Progenitor cell of endocrine pancreas (in vitro differentiated cells): ENCODE measurements at places on chromosomes 5 and 9. TPM values are rescaled to one million over a fixed set of nuclear protein-coding genes. Genes with fewer than 3 reads are reported as not detected.

The GZMA gene
- not detected in 2 replicates for total RNA-seq

The TSLP gene
- not detected in 2 replicates for total RNA-seq

The TAF11L5 gene
- total RNA-seq, result not detected in 2 replicates

The RECK gene
- 6.9 and 7.1 TPM in 2 replicates for total RNA-seq

The FAXDC2 gene
- 14.8 and 15.8 TPM in 2 replicates for total RNA-seq

The SLC34A3 gene
- 0.26 and 0.27 TPM in 2 replicates for total RNA-seq

The VLDLR gene
- total RNA-seq, result 8.1 and 9.9 TPM in 2 replicates

DNA sequence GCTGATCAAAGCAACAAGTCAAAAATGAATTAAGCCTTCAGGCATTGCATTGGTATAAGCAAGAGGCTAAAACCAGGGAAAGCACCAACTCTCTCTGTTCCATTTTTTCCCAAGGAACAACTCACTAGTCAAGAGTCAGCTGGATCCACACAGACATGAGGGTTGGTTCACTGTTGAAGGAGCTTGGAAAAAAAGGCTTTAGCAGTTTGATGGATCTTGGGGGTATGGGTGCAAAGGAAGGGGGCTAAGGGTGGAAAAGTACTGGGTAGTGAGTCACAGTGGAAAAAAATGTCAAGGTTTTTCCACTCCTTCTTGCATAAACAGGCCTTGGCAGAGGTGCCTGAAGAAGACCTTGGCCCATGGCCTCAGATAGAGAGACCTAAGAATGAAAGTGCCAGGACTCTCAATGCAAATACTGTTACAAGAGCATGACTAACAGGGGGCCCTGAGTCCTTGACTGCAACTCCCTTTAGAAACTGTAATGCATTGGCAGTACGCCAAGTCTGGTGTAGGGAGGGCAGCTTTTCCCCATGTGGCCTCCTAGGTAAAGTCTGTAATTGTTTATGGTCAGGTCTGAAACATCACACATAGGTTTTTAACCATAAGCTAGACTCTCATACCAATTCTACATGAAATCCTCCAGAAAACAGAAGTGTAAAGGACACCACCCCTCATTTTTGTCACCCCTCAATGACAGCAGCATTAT, 23.7 kb downstream of the ACTL7A start:
- H3K36me3 ChIP-seq, result peaks cover 27% of the 10 kb centered on the region
- no peak overlapping the region for H3K27ac ChIP-seq
- no peak overlapping the region for H3K4me3 ChIP-seq
- H3K4me1 ChIP-seq, result peaks cover 7% of the 10 kb centered on the region

- peaks cover 4% of the 10 kb centered on the region for H3K27me3 ChIP-seq
- H3K36me3 ChIP-seq, result peaks cover 2% of the 10 kb centered on the region
- no peak overlapping the region for H3K27ac ChIP-seq
- H3K4me3 ChIP-seq, result no peak overlapping the region
Observed at GRCh38 chr9:7375013-7375511, 424.5 kb downstream of the DMAC1 start.

- H3K27me3 ChIP-seq, result no peaks in the 10 kb centered on the region
- H3K27ac ChIP-seq, result no peak overlapping the region
- peaks cover 17% of the 10 kb centered on the region for H3K36me3 ChIP-seq
Observed at GRCh38 chr5:97162045-97162444, 19.6 kb upstream of the LIX1 start.

DNA sequence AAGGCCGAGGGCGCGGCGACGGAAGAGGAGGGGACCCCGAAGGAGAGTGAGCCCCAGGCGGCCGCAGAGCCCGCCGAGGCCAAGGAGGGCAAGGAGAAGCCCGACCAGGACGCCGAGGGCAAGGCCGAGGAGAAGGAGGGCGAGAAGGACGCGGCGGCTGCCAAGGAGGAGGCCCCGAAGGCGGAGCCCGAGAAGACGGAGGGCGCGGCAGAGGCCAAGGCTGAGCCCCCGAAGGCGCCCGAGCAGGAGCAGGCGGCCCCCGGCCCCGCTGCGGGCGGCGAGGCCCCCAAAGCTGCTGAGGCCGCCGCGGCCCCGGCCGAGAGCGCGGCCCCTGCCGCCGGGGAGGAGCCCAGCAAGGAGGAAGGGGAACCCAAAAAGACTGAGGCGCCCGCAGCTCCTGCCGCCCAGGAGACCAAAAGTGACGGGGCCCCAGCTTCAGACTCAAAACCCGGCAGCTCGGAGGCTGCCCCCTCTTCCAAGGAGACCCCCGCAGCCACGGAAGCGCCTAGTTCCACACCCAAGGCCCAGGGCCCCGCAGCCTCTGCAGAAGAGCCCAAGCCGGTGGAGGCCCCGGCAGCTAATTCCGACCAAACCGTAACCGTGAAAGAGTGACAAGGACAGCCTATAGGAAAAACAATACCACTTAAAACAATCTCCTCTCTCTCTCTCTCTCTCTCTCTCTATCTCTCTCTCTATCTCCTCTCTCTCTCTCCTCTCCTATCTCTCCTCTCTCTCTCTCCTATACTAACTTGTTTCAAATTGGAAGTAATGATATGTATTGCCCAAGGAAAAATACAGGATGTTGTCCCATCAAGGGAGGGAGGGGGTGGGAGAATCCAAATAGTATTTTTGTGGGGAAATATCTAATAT, 58.1 kb downstream of the BASP1 start:
- peaks cover 22% of the 10 kb centered on the region for H3K36me3 ChIP-seq

- no peak overlapping the region for H3K27ac ChIP-seq
- no peaks in the 10 kb centered on the region for H3K4me1 ChIP-seq
- no peaks in the 10 kb centered on the region for H3K27me3 ChIP-seq
- H3K36me3 ChIP-seq, result no peaks in the 10 kb centered on the region
- no peak overlapping the region for H3K4me3 ChIP-seq
Observed at GRCh38 chr5:18159331-18159730, 525.1 kb downstream of the TAF11L14 start.

DNA sequence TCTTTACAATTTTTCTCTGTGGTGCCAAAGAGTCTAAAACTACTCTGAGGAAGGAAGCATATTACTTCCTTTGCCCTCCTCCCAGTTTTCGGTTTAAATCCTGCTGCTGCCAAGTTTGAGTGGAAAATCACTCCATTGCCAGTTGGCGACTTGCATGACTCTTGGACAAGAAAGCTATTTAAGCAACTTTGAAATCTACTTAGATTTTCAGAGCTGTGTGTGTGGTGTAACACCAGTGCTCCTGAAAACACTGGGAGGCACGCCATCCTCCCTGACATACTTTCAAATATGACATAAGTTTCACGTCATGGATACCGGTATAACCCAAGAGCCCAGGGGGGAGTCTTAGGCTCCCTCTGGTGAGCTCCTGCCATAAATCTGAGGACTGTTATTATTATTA, 83.5 kb upstream of the RIOK2 start:
- no peaks in the 10 kb centered on the region for H3K4me1 ChIP-seq
- no peaks in the 10 kb centered on the region for H3K27me3 ChIP-seq
- no peak for DNase-seq

GRCh38 chr5:115351356-115352195, 55.1 kb upstream of the CCDC112 start:
- no peak overlapping the region for H3K4me3 ChIP-seq
- H3K36me3 ChIP-seq, result no peaks in the 10 kb centered on the region
- DNase-seq, result no peak
- H3K27me3 ChIP-seq, result no peaks in the 10 kb centered on the region
- no peak overlapping the region for H3K27ac ChIP-seq

- no peaks in the 10 kb centered on the region for H3K4me1 ChIP-seq
- no peaks in the 10 kb centered on the region for H3K27me3 ChIP-seq
- H3K36me3 ChIP-seq, result no peaks in the 10 kb centered on the region
- no peak for DNase-seq
- no peak overlapping the region for H3K4me3 ChIP-seq
Observed at GRCh38 chr9:18385696-18386490, 88.1 kb upstream of the ADAMTSL1 start.

DNA sequence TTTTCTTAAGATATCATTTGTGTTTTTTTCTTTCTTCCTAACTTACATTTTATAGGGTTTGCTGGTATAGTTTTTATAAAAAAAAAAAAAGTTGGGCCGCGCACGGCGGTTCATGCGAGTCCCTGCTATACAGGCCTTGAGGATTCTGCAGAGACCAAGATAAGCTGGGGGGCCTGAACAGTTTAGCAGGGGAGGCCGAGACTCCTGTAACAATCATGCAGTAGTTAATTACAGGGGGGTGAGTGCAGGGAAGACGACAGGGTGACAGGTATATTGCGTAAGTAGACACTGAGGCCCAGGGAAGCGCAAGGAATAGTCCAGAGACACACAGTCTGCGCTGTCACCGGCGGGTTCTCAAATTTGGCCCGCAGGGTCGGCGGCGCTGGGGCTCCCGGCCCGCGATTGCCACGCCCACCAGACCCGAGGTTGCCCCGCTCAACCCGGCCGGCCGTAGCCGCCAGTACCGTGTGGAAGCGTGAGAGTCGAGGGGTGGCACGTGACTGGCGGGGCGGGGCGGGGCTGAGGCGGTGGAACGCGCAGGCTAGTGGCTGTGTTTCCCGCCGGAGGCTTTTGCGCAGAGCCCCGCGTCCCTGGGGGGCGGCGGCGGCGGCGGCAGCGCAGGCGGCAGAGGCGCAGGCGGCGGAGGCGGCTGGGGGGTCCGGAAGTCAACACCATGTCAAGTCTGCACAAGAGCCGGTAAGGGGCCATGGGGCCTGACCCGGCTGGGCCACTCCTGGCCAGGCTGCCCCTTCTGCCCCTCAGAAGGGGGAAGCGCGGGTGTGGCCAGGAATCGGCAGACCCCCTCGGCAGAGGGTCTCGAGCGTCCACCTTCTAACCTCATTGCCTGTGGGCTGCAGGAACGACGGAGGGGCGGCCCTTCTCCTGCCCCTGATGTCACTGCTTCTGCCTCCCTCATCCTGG, at the start of gene TBC1D13:
Gene TBC1D13 (plus strand): TSS at position 573 of the 921 bp plus-strand sequence. CDS start 101 bp downstream, at position 674.
- H3K27ac ChIP-seq, result peak within 1 kb of the TSS; percentile 93
- peak within 1 kb of the TSS; percentile 92 for H3K4me3 ChIP-seq
- peaks cover 5% of the 10 kb centered on the region for H3K4me1 ChIP-seq
- peaks cover under 1% of the 10 kb centered on the region for H3K36me3 ChIP-seq
- DNase-seq, result peak; percentile 75
- no peaks in the 10 kb centered on the region for H3K27me3 ChIP-seq

DNA sequence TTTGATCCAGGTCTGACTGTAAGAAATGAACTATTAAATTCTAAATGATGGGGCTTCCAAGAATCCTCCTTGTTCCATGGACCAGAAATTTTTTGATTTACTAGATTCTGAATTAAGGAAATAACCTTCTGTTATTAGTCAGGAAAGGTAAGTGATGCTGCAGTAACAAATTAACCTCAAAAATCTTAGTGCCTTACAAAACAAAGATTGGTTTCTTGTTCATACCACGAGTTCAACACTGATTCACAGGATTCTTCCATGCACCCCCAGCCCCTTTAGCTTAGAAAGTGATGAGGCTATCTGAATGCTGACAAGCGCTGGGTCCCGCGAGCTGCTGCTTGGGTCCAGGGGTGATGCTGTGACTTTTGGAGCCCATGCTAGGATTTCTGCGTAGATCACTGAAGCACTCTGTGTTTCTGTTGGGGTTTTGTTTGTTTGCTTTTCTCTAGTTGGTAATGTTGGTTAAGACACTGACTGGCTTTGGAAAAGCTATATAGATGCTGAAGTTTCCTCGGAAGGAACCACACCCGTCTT, 52.3 kb downstream of the COL15A1 start:
- DNase-seq, result no peak
- peaks cover 7% of the 10 kb centered on the region for H3K4me1 ChIP-seq
- H3K27ac ChIP-seq, result no peak overlapping the region

DNA sequence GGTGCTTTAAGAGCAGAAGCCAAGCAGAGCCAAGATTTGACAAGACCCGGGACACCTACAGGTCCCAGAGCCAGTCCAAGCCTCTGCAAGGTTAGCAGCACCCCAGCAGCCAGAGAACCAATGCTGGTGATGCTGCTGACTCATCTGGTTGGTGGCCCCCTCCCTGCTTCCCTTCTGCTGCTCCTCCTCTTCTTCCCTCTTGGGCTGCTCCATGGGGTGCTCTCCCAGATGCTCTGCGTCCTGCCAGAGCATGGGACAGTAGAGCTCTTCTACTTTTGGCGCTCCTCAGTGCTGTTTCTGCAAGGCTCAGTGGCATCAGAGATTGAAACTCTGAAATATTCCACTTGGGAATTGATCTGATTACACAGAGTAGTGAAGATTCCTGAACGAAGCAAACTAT, 76.1 kb upstream of the SAP30L start:
- H3K4me3 ChIP-seq, result no peak overlapping the region
- peaks cover 11% of the 10 kb centered on the region for H3K4me1 ChIP-seq
- H3K27me3 ChIP-seq, result no peaks in the 10 kb centered on the region
- no peak for DNase-seq

GRCh38 chr5:132064738-132065331, 4.4 kb downstream of the IL3 start:
- no peak overlapping the region for H3K27ac ChIP-seq
- no peaks in the 10 kb centered on the region for H3K27me3 ChIP-seq
- DNase-seq, result peak; percentile 74
- no peak overlapping the region for H3K4me3 ChIP-seq

- no peak overlapping the region for H3K27ac ChIP-seq
- peaks cover 35% of the 10 kb centered on the region for H3K27me3 ChIP-seq
Observed at GRCh38 chr5:180665682-180666404, 16.4 kb upstream of the FLT4 start.

- peaks cover 16% of the 10 kb centered on the region for H3K4me1 ChIP-seq
- no peaks in the 10 kb centered on the region for H3K27me3 ChIP-seq
- DNase-seq, result no peak
- H3K36me3 ChIP-seq, result no peaks in the 10 kb centered on the region
- H3K27ac ChIP-seq, result no peak overlapping the region
Observed at GRCh38 chr9:106528158-106528557, 334.8 kb upstream of the ZNF462 start.

DNA sequence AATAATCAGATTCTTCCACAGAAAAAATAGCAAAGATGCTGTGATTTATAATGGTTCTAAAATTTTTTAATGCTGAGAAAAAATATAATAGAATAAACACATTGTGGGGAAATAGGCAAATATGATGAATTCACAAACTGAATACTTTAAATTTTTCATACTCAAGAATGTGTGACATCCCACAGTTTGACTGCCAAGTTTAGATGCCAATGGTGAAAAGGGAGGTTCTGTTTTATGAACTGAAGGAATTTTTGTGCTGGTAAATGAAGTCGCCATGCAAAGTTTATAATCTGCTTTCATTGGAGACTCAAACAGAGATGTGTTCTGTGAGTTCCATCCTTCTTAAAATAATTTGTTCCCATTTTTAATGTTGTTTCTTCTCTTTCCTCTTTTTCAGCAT, 367.5 kb upstream of the ADAMTS16 start:
- no peaks in the 10 kb centered on the region for H3K36me3 ChIP-seq
- no peaks in the 10 kb centered on the region for H3K4me1 ChIP-seq
- no peak for DNase-seq
- H3K27ac ChIP-seq, result no peak overlapping the region

DNA sequence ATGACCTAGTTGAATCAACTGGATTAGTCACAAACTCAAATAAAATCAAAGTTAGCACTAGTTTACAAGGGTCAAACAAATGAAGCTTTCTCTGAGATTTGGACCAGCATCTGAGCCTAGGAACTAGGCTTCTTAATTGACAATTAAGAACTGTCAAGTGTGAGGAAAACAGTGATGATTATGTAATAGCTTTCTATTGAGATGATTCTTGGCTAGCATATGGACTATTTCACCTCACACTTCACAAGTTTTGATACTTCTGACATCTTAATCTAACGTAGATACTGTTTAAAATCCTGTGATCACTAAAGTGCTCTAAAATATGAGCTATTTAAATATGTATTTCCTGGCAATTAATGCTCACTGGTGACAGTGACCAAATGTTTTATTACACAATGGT, 542.9 kb downstream of the EFNA5 start:
- no peak for DNase-seq
- no peak overlapping the region for H3K27ac ChIP-seq
- H3K4me3 ChIP-seq, result no peak overlapping the region
- peaks cover 6% of the 10 kb centered on the region for H3K4me1 ChIP-seq
- no peaks in the 10 kb centered on the region for H3K27me3 ChIP-seq

GRCh38 chr9:120863833-120864232, 13.2 kb downstream of the PHF19 start:
- peaks cover 5% of the 10 kb centered on the region for H3K36me3 ChIP-seq
- H3K27me3 ChIP-seq, result no peaks in the 10 kb centered on the region
- no peak overlapping the region for H3K4me3 ChIP-seq

GRCh38 chr5:57007344-57007743, 55.4 kb upstream of the MIER3 start:
- no peaks in the 10 kb centered on the region for H3K27me3 ChIP-seq
- no peaks in the 10 kb centered on the region for H3K36me3 ChIP-seq
- DNase-seq, result no peak
